ENCODE measurements at places on chromosomes 2 and 18.

DNA sequence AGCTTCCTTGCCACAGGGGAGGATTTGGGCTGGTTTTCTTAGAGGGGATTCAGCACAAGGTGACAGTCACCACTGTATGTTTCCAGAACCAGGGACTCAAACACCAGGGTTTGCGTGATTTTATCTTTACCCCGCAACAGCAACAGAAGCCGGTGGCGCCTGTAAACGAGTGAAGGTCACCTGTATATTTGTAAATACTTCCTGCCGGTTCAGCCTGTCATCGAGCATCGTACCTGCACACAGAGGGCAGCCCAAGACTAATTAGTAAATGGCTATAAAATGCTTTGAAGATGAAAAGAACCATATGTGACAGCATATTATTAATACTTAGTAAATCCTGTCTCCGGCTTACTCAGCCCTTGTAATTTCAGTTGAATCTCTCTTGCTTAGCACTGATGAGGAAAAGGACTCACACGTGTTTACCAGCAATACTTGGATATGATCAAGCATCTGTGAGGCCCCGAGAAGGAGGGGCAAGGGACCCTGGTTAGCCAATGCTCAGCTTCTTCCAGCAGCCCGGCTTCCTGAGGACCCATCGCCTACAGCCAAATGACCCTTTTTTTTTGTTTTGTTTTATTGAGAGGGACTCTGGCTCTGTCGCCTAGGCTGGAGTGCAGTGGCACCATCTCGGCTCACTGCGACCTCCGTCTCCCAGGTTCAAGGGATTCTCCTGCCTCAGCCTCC lies 51.3 kb upstream of the FOSL2 start:
- no peak for DNase-seq

DNA sequence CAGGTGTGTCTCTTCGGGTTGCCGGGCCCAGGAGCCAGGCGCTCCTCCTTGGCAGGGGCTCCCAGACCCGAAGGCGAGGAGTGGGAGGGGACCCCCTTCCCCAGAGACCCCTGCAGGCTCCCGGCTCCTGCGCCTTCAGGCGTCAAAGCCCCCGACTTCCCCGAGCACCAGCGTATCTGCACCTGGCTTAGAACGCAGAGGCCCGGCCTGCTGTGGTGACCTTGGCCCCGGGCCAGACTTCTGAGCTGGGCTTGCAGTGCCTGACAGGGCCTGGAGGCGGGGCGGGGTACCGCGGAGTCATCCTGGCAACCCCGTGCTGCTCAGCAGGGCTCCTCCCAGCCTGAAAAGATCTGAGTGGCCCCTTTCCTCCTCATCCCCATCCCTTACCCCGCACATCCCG lies 27.0 kb downstream of the SKA1 start:
- no peak for DNase-seq

- no peak for DNase-seq
Measured at GRCh38 chr18:27604583-27604982, 419.5 kb upstream of the CHST9 start.

GRCh38 chr2:236998236-236998635 lies 87.5 kb upstream of the COPS8 start:
- DNase-seq = no peak

- no peak for DNase-seq
Measured at GRCh38 chr2:80364524-80365212, 60.1 kb upstream of the LRRTM1 start.

DNA sequence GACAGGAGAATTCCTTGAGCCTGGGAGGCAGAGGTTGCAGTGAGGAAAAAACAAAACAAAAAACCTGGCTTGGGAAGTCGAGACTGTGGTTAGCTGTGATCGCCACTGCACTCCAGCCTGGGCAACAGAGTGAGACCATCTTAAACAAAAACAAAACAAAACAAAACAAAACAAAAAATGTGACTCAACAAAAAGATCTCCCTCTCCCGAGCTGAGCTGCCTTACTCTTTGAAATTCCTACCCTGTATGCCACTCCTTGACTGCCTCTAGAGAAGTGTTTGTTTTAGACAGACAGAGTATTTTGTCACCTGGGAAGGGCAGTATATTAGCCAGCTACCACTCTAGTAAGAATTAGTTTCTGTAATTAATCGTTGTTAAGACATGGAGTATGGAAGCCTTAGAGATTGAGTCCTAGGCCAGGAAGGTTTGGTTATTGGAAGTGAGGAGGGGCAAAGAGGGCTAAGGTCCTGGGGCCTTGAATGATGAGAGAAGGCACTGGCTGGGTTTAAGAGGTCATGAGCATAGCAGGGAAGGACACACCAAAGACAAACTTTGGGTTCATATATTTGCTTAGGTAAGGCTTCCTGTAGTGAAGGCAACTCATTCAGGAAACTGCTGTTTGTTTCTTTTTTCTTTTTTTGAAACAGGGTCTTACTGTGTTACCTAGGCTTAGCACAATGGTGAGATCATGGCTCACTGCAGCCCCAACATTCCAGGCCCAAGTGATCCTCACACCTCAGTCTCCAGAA lies 56.0 kb downstream of the HAUS1 start:
- DNase-seq = no peak

DNA sequence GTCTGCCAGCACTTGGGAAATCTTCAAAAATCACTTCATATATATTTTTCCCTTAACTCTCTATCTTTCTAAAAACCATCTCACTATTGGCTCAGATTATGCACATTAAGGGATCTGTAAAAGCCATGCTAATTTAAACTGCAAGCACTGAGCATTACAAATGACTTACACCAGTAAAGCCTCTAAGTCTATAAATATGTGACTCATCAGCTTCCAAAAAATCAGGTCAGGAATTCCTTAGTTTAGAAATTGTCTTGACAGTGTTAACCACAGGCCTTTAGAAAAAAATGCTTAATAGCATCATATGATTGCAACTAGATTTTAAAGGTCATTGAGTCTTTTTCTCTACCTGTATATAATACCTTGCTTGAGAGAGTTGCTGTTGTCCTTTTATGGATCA lies 1113.6 kb upstream of the PIK3C3 start:
- no peak for DNase-seq

- DNase-seq = no peak
Measured at GRCh38 chr2:19504400-19505198, 146.2 kb upstream of the OSR1 start.

GRCh38 chr2:112579241-112579640 lies 5.2 kb upstream of the CHCHD5 start:
- peak; percentile 51 for DNase-seq

DNA sequence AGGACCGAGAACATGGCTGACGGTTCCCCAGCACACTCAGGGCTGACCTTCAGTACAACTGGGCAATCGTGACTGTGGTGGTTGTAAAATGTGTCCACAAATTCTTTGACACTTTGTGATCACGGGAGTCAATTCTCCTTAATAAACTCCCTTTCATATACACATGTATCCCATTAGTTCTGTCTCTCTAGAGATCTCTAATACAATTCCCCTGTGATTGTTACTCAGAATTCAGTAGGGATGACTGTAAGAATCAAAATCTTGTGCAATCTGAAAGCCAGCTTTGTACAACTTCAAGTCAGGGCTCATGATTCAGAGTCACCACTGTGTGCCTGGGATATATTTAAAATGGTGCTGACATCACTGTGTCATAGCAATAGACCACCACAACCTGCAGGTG lies 89.5 kb upstream of the LMAN1 start:
- DNase-seq = no peak

- DNase-seq = peak; percentile 66
Measured at GRCh38 chr2:112021781-112022231, 33.3 kb upstream of the TMEM87B start.

DNA sequence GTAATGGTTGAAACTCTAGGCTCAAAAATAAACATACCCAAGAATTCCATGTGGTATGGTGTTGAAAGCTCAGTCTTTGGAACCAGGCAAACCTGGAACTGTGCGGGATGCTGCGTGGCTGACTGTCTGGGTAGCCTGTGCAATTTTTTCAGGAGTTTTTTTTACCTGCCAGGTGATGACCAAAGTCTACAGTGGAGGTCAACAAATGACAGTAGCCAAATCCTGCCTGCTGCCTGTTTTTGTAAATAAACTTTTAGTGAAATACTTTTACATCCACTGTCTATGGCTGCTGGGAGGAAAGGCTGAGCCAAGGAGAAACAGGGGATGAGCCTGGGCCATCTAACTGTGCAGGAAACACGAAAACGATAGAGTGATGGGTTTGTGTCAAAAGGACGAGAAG lies 240.6 kb downstream of the PIEZO2 start:
- no peak for DNase-seq

DNA sequence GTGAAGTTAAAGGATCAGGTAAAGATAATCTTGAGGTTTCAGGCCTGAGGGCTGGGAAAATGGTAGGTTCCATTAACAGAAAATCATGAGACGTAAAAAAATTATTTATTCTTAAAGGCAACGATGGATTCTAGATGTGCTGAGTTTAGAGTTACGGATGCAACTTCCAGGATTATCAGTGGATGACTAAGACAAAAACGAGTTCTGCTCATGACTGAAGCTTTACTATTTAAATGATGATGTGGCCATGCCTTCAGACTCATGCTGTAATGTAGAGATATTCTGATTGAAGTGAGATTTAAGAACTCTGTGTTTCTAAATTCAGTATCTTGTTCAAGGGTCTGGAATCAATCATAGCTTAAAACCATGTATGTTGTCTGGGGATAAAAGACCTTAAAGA lies 5.0 kb downstream of the TMEM237 start:
- no peak for DNase-seq

All from suppressor macrophage treated with lipopolysaccharide for 1 hour (primary cell).